Heart left ventricle (tissue), 16 donors: ENCODE measurements at places on chromosomes 4 and X.

GRCh38 chrX:133325422-133325821 lies 89.9 kb downstream of the GPC4 start:
- DNase-seq, result no peak

DNA sequence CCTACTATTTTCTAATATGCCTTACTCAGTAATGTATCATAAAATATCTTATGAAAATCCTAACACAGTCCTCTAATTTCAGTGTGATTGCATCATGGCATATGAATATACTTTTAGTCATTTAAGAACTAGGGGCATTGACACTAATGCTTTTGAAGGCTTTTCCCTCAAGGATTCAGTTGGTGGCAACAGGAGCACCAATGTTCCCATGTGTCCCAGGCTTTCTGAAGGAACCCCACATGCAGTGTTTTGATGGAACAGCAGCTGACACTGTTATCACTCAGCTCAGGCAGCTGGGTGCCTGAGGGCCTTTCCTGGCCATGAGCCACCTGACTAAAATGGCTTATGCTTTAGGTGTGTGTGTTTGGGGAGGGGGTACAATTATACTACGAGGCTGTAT lies 348.3 kb downstream of the ARHGAP24 start:
- no peak for DNase-seq

- DNase-seq, result no peak
Observed at GRCh38 chrX:47563801-47564315, 2.9 kb downstream of the ARAF start.

DNA sequence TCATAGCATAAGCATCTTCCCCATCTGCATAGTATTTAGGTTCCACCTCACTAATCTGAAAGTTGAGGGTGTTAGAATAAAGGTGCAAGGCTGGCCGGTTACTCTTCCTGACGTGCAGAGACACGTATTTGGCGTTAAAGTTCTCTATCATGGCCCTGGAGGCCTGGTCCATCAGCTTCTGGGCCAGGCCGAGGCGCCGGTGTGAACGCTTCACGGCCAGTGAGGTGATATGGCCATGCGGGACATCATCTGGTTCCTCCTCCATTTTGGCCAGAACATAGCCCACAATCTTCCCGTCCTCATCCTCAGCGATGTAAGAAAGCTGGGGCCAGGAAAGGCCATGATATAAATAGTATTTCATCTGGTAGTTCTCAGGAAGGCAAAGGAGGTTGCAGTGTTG lies 425 bp downstream of the NAA11 start:
- no peak for DNase-seq

DNA sequence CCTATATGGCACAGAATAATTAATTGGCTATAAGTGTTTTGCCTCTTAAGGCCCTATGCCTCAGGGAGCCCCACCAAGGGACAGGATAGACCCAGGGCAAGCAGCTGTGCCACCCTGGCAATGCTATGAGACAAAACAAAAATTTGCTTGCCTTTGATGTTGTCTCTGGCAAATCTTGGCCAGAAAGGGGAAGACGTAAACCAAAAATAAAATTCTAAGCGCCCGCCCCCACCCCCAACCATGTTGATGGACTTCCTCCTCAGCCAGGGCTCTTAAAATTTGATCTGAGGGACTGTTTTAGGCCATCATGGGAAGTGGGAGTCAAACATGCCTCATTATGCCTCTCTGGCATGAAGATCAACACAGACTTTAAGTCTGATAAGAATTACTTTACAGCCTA lies 130.5 kb upstream of the APOOL start:
- DNase-seq, result no peak

DNA sequence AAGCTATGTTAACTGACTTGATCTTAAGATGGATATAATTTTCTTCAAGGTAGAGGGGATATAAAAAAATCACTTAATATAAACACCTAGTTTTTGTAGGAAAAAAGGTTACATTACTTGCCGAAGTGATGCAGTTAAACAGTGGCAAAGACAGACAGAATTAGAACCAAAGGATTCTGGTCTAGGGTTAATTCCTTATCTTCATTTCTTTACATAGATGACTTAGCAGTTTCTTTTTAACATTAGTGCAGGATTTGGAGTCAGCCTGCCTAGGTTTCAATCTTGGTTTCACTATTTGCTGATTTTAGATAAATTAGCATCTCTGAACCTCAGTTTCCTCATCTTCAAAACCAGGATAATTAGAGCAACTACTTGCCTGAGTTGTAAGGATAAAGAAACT lies 14.3 kb downstream of the ZAR1 start:
- no peak for DNase-seq

GRCh38 chr4:98446499-98447375 lies 185.6 kb downstream of the RAP1GDS1 start:
- DNase-seq, result no peak

DNA sequence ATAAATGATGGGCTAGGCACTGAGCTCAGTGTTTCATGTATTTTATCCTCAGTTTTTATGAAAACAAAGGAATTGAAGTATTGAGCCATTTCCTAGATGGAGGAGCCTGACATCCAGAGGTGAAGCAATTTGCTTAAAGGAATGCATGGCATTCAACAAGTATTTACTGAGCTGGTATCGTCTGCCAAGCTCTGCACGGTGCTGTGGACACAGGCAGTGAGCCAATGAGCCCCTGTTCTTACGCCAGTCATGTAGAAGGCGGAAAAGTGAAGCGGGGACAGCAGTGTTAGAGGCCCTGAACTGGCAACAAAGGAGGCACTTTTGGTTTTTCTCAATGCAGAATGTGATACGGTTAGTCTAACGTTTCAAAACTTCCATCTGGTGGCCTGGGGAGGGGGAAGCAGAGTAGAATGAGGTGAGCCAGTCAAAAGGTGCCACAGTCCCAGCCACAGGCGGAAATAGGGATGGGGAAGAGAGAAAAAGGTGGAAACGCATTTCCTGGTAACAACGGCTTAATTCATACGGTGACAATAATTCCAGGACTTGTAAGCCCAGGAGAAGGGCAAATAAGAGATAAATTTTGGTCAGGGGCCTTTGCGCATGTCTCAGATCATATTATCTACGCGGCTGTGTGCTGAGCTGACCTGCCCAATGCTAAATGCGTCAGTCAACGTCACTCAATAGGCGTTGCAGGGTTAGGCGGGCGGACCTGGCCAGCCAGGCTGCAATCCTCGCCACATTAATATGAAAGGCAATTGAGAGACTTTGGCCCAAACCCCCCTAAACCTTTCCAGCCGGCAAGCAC lies 133.9 kb downstream of the AFAP1 start:
- DNase-seq, result peak; percentile 71

DNA sequence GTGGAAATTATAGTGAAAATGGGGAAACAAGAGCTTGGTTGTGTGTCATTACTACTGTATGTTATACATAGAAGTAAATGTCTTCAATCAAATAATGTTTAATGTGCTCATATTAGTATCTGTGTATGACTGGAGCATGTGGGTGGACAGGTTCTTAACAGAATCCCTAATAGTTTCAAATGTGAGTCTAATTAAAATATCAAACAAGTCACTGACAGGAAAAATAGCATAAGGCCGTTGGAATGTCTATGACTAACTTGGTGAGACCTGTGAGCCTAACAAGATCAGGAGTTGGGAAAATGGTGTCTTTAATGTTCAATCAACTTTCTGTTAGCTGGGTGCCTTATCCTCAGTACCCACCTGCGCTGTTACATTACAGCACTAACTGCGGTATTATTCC lies 6.2 kb upstream of the CXCL3 start:
- DNase-seq, result no peak

- no peak for DNase-seq
Observed at GRCh38 chr4:187541666-187542065, 453.9 kb upstream of the ZFP42 start.

DNA sequence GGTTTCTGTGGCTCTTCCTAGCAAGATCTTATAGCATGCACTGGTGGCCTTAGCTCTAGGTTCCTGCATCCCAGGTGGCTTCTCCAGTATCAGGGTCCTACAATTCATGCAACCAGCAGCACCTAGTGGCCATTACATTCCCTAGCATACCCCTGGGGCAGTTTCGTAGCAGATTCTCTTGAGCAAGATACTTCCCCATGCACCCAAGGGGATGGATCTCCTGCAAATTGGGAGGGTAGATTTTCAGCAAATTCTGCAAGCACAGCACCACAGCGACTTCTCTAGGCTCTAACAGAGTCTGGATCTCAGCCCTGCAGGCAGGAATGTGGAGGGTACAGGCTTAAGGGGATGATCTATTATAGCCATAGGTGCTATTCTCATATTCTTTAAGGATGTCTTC lies 13.1 kb upstream of the SLC9B1 start:
- DNase-seq, result no peak

GRCh38 chr4:112053825-112054350 lies 91.4 kb upstream of the FAM241A start:
- DNase-seq, result no peak

DNA sequence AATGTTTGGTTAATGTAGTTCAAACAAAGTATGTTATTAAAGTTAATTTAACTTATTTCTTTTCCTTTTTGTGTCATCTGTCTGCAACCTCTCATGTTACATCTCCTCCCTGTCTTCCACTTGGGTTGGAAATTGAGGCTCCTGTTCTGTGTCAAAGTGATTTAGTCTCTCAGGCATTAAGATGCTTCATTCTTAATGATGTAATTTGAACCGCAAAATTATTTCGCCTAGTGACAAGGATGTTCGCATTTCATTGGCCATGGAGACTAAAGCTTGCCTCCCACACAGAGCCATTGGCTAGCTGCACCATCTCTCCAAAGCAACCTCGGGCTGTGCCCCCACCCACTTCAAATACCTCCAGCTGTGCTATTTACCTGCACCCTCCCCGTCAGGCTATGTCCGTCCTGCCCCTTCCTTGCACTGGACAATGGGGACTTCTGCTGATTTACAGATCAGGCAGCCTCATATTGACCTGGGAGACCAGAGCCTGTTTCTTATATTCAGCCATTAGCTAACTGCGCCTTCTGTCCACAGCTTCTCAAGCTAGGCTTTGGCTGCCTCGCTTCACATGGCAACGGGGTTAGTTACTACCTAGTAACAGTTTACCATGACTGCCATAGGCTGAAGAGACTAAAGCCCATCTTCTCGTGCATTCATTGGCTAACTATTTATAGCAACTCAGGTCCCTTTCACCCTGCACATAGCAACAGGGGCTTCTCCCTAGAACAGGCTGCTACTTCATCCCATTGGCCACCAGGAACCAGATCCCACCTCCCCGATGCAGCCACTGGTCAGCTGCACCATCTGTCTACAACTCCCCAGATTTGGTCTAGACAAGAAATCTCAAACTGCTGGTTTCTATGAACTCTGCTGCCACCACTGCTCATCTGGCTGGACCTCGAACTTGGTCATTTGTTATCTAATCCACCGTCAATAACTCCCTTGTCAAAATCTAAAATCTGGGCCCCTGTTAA lies 8.6 kb upstream of the ZNF157 start:
- peak; percentile 81 for DNase-seq

DNA sequence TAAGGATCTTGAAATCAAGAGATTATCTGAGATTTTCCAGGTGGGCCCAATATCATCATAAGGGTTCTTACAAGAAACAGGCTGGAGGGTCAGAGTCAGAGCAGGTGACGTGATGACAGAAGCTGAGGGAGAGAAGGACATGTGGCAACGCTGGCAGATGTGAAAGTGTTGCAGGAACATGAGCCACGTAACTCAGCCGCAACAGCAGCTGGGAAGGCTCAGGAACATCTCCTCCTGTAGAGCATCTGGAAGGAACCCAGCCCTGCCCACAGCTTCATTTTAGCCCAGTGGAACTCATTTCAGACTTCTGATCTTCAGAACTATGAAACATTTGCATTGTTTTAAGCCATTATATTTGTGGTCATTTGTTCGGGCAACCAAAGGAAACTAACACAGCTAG lies 156.3 kb upstream of the VEGFC start:
- no peak for DNase-seq

DNA sequence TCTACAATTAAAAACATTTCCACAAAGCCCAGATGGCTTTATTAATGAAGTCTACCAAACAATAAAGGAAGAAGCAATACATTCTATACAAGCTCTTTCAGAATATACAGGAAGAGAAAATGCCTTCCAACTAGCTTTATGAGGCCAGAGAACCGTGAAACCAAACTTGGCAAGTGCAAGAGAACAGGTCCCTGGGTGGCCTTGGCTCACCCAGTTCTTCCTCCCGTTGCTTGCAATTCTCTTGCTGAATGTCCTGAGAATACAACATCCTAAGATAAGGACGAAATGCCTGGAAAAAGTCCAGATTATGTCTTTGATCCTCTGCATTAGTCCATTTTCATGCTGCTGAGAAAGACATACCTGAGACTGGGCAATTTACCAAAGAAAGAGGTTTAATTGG lies 204.9 kb downstream of the MAD2L1 start:
- no peak for DNase-seq

DNA sequence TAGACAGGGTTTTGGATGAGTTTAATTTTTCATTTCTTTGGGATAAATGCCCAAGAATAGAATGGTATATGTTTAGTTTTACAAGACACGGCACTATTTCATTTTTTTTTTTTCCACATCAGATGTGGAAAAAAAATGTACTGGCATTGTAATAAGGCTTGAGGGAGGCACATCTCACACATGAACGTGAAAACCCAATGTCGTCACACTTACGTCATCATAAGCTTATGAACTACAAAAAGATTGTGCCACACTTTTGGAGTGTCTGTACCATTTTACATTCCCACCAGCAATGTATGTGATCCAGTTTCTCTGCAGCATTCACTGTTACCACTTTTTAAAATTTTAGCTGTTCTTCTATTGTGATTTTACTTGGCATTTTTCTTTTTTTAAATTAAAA lies 74.2 kb downstream of the TAF1 start:
- no peak for DNase-seq

- no peak for DNase-seq
Observed at GRCh38 chr4:45831692-45832091, 292.2 kb downstream of the GABRG1 start.

- no peak for DNase-seq
Observed at GRCh38 chr4:129094347-129094746, 1.0 kb upstream of the SCLT1 start.

DNA sequence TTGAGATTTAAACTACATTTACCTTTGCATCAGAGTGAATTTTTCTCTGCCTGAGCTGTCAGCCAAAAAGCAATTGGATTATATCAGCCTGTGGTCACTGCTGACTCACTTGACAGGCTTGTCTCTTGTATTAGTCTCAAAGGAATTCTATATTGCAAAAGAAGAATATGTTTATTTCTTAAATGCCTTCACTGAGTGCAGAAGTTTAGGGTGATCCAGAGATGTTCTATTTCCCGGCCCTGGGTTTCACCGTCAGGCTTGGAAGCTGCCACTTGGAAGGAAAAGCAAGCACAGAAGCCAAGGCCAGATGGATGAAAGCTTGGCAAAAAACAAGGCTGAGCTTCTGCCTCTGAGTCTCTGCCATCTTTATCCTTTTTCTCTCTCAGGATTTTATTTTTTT lies 80.9 kb downstream of the FAM114A1 start:
- DNase-seq, result no peak

- no peak for DNase-seq
Observed at GRCh38 chr4:24805566-24805965, 10.2 kb downstream of the SOD3 start.

GRCh38 chrX:88940904-88941303 lies 193.9 kb downstream of the CPXCR1 start:
- DNase-seq, result no peak
